ENCODE measurements at places on chromosomes 16 and 17.
A peak's percentile ranks its signal among the peaks of the same experiment; 100 is the strongest.

DNA sequence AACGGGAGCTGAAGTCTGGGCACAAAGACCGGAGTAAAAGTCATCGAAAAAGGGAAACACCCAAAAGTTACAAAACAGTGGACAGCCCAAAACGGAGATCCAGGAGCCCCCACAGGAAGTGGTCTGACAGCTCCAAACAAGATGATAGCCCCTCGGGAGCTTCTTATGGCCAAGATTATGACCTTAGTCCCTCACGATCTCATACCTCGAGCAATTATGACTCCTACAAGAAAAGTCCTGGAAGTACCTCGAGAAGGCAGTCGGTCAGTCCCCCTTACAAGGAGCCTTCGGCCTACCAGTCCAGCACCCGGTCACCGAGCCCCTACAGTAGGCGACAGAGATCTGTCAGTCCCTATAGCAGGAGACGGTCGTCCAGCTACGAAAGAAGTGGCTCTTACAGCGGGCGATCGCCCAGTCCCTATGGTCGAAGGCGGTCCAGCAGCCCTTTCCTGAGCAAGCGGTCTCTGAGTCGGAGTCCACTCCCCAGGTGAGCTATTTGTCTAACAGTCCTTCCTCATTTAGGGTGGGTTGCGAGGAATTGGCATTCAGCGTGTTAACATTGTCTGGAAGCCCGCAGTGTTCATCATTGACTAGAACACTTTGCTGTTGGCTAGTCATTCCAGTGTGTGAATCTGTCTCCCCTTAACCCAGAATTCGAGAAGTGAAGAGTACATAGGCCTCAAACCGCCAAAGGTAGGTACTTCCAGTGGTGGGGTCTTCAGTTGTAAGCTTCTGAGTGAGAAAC lies 1.5 kb downstream of the CDK12 start:
- DNase-seq = no peak

DNA sequence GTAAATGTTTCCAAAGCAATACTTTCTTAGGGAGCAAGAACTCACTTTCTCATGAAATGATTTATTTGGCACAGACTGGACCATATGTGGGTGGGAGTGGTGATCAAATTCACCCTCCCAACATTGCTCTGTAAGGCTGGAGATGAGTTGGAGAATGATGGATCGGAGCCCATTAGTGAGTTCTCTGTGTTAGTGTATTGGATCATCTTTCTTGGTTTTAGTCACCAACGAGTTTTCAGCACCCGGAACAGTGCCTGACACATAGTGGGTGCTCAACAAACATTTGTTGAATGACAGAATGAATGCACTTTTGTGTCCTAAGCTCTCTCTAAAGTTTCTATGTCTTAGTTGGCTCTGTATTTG lies 104.5 kb upstream of the FAM20A start:
- no peak for DNase-seq

GRCh38 chr17:22492331-22492730 lies 800.0 kb downstream of the KCNJ18 start:
- DNase-seq = no peak

- no peak for DNase-seq
Observed at GRCh38 chr16:65751622-65752521, 614.6 kb upstream of the CDH5 start.

DNA sequence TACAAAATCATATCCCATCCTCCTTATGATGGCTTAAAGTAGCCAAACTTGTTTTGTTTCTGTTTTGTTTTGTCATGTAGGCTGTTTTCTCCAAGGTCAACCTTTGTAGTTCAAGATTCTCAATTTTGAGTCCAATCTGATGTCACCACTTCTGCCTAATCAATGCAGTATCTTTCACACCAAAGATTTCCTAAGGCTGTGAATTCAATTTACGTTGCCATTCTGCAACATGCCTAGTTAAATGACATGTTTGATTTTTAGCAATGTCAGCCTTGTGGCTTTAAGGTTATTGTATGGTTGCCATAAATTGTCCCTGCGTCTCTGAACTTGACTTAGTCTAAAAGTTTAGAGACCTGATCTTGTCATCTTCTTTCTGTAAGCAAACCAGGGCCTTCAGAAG lies 20.4 kb downstream of the ZNF213 start:
- no peak for DNase-seq

GRCh38 chr16:17413508-17413907 lies 57.3 kb downstream of the XYLT1 start:
- no peak for DNase-seq

DNA sequence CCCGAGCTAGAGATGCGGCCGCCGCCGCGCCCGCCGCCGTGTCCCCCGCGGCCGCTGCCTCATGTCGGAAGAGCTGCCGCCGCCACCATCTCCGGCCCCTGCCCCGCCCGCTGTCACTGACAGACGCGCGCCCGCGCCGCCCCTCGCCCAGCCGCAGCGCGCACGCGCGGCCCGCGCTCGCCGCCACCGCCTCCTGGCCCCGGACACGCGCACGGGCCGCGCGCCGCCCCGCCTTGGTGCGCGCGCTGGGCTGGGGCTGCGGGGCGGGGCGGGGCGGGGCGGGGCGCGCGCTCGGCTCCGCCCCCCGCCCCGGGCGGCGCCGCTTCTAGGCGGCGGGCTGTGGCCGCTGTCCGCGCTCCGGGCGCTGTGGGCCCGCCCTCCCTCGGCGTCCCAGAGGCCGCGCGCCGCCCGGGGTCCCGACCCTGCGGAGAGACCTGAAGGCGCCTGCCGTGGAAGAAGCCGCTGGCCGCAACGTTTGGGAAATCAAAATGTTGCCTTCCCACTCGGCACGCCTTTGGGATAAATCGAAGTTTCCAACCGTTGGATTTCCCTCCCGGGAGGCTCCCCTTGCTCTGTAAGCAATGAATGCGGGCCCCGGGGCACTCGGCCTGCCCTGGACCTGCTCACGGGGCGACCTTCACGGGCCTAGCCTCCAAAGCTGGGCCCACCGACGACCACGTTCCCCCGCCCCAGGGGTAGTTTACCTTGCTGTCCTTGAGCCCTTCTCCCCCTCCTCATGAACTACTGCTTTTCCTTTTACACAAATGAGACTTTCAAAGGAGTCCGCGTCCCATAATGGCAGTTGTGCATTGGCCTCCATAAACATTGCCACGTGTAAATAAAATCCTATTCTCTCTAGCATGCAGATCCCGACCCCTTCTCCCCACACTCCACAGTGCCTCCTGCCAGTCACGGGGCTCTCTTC lies at the start of gene ADCY9:
ADCY9 (minus strand) TSS at position 118 of the 925 bp plus-strand sequence. CDS start 1,000 bp downstream, outside the sequence.
- peak; percentile 87 for DNase-seq

DNA sequence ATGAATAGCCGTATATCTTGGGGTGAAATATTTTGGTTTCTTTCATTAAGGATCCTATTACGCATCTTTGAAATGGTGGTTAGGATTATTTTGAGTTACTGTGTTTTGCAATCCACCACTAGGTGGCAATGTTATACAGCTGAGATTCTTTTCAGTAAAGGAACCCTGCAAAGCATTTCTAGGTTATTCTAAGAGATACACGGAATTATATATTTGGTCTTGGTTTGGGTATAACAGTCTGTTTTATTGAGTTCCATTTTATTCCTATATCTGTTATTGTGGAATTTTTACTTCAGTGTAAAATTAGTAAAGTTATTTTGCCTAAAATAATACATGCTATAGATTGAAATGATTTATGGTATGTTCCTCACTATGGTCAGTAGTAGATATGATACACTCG lies 62.9 kb upstream of the CPHXL start:
- DNase-seq = no peak

DNA sequence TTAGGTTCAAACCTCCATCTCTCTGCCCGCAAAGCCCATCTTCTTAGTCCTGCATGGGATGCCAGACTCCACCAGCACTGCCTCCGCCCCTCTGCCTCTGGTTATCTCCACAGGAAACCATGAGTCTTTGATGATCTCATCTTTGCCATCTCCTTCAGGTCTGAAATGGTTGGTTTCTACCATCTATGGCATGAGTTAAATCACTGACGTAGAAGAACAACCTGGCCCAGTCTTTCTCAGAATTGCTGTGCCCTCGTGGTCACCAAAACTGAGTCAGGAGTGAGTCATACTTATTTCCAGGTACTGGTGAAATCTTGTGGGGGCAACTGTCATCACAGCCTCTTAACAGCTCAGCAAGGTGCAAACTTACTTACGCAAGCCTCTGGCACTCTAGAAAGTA lies 468.7 kb upstream of the C16orf82 start:
- DNase-seq = no peak

DNA sequence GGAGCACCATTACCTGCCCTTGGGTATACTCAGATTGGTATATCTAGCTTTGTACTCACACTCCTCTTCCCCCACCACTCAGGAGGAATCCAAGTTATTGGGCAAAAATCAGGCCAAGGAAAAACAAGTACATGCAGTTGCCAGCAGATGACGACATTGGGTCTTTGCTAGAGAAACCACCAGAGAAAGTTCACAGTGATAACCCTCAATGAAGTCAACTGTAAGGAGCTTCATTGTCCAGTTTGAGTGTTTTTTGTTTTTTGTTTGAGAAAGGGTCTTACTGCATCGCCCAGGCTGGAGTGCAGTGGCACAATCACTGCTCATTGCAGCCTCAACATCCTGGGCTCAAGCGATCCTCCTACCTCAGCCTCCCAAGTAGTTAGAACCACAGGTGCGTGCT lies 34.6 kb upstream of the TOX3 start:
- no peak for DNase-seq

DNA sequence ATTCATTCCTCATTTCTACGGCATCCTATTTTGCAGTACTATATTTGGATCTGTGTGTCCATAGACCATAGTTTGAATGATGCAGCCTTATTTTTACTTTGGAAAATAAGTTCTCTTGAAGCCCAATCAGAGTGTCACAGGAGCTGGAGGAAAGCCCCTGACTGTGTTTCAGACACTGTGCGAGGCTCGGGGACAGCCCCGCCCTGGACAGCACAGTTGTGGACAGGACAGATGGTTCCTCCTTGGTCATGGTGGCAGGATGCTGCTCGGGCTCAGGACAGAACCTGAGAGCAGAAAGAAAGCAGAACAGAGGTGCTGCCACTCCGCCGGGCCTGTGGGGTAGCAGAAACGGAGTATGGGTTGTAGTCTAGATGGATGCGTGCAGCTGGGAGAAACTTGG lies 22.9 kb downstream of the BANP start:
- DNase-seq = no peak

DNA sequence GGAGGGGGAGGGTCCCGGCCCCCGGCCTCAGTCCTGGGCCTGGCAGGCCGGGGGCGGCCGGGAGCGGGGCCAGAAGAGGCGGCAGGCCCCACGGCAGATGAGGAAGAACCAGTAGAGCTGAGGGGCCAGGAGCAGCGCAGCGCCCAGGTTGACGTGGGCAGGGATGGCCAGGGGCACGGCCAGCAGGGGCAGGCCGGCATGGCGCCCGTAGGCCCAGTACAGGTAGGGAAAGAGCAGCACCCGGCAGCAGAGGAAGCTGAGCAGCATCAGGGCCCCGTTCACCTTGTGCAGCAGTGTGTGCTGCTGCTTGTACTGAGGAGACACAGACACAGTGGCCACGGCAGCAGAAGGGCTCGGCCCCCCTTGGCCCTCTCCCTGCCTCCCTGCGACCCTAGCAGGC lies 2.2 kb downstream of the C16orf92 start:
- no peak for DNase-seq

DNA sequence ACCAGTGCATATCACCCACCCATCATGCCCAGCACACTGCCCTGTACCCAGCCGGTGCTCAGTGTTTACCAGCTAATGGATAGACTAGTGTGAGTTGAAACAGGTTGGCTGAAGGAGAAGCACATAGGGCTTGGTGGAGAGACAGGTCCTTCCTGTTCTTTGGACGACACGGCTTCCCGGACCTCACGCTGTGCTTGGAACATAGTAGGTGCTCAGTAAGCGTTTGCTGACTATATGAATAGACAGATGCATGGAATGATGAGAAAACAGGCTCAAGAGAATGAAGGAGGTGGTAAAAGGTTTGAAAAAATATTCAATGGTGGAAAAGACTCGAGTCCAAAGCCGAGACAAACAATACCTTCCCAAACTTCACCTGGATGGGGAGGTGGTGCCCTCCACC lies 6.8 kb upstream of the FADS6 start:
- DNase-seq = no peak

GRCh38 chr17:40803617-40804082 lies 3.9 kb upstream of the KRT28 start:
- DNase-seq = peak; percentile 74

- DNase-seq = no peak
Observed at GRCh38 chr17:76543826-76544545, 4.1 kb downstream of the PRCD start.

DNA sequence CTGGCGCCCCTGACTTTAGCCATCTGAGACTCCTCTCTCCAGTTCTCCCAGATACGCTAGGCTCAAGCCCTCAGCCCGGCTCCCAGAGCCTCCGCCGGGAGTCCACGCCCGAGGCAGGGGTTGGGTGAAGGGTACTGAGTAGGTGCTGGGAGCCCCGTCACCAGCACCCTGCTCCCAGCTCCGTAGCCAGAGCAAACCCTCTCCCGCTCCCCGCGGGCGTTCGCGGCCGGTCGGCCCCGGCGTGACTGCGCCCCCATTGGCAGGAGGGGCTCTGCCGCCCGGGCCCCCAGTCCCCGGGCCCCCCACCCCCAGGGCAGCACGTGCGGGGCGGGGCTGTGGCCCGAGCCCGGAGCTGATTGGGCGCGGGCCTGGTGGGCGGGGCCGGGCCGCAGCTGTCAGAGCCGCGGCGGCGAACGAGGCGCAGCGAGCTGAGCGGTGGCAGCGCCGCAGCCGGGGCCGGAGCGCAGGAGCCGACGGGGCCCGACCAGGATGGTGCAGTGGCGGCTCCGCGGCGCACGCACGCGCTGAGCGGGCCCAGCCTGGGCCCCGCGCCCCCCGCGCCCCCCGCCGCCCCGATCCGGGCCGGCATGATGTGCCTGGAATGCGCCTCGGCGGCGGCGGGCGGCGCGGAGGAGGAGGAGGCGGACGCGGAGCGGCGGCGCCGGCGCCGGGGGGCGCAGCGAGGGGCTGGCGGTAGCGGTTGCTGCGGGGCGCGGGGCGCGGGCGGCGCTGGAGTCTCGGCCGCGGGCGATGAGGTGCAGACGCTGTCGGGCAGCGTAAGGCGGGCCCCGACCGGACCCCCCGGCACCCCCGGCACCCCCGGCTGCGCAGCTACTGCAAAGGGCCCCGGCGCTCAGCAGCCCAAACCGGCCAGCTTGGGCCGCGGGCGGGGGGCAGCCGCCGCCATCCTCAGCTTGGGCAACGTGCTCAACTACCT lies at the start of gene SPNS2:
SPNS2 (plus strand) TSS at position 421 of the 937 bp plus-strand sequence; CDS start at position 588, 167 bp downstream.
- peak; percentile 72 for DNase-seq

DNA sequence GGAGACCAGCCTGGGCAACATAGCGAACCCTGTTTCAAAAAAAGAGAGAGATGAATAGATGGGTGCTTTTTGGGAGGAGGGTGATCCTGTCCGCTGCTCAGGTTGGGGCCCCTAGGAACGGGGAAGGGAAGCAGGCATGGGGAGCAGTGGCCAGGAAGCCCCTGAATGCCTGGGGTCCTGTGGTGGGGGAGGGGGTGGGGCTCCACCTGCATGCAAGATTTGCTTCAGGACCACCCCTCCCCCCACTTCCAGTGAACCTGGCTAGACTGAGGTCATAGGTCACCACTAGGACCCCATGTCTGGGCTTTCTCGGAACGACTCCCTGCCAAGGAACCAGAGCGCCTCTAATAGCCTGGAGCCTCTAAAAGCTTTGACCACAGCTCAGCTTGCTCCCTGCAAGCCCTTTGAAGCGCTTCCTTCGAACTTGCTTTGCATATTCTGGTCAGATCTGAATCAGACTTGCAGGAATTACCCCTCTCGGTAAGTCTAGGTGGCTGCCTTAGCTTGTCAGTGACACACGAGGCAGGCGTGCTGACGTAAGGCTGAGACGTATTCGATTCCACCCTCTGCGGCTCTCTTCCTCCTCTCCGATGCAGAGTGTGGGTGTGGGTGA lies 3.7 kb downstream of the SOCS3 start:
- DNase-seq = peak; percentile 50

- DNase-seq = no peak
Observed at GRCh38 chr17:9487406-9487805, 88.2 kb downstream of the STX8 start.
